ENCODE measurements at places on chromosomes 11 and 22.
A peak's percentile ranks its signal among the peaks of the same experiment; 100 is the strongest.

GRCh38 chr11:69808667-69809086, 10.5 kb downstream of the FGF3 start:
- DNase-seq: peak; percentile 6

- DNase-seq: no peak
Observed at GRCh38 chr11:2576111-2576510, 123.7 kb downstream of the KCNQ1OT1 start.

DNA sequence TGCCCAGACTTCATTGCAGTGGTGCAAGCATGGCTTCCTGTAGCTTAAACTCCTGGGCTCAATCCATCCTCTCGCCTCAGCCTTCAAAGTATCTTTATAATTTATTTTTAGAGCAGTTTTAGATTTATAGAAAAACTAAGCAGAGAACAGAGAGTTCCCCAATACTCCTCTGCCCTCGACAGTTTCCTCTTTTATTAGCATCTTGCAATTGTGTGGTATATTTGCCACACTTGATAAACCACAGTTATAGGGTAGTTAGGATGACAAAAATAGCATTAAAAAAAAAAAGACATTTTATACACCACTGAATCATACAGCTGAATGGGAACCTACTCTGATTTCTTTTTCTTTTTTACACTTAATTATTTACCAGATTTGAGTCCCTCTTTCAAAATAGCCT, 31.2 kb downstream of the MS4A2 start:
- DNase-seq: no peak

GRCh38 chr22:28547132-28547842, 132.4 kb downstream of the TTC28 start:
- peak; percentile 84 for DNase-seq

- DNase-seq: peak; percentile 20
Observed at GRCh38 chr11:81963018-81963417, 770.6 kb downstream of the FAM181B start.

DNA sequence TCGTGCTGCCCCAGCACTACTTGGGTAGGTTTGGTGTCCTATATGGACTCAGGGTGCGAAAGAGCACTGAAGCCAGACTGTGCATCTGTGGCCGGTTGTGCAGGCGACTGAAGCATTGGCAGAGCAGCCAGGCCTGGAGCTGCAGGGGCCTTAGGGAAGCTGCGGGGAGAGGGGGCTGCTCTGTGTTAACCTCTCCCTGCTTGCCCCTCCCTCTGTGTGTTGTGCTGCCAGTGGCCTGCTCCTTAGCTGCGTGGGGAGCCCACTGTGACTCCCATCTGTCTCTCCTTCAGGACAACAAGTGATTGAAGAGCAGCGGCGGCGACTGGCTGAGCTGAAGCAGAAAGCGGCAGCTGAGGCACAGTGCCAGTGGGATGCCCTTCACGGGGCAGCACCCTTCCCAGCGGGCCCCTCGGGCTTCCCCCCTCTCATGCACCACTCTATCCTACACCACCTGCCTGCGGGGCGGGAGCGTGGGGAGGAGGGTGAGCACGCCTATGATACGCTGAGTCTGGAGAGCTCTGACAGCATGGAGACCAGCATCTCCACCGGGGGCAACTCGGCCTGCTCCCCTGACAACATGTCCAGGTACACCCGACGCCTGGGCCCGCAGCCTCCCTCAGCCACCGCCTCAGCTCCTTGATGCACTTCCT, 34.3 kb downstream of the TREH start:
- no peak for DNase-seq

DNA sequence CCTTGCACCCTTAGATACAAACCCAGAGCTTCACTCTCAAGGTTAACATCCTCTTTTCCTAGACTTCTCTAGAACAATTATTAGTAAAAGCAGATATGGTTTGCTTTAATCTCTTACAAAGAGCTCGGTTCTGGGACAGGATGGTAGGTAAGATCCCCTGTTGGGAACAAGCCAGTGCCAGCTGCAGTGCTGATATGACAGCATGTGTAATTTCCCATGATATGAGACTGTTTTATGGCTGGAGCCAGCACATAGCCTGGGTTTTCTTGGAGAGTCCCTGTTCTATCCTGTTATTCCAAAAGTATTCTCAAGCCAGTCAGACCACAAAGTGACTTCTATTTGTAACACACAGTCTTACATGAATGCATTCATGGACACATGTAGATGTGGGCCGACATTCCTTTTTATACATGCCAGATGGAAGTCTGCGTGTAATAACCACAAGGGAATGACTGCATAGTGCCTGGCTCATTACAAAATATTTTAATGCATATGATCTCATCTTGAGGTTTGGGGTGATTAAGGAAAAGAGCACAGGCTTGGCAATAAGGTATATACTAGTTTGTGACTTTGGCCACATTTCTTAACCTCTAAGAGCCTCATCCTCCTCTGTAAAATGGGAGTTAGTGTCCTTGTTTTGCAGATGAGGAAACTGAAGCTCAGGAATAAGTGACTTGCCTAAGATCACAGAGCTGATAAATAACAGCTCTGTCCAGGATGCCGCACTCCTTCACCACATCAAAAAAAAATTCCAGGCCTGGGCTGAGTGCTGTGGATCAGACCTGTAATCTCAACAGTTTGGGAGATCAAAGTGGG, 21.8 kb downstream of the CLMP start:
- peak; percentile 99 for DNase-seq

DNA sequence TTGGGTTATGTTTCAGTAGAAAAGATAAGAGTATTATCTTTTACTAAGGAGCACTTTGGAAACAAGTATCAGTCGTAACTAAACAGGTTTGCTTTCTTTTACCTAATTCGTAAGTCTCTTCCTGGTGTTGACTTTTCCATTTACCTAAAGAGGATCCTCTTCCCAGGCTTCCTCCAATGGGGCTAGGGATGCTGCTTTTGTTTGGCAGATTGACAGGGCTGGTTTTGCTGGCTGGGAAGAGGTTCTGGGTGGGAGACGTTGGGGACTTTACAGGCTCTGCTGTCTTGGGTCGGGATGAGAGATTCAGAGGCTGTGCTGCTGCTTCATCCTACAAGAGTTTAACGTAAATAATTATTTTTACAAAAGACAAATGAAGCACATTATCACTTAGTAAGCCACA, 306.7 kb downstream of the SOX6 start:
- no peak for DNase-seq

- DNase-seq: no peak
Observed at GRCh38 chr11:56396047-56396446, 16.4 kb upstream of the OR5AL1 start.

GRCh38 chr11:43734256-43734655, 53.7 kb downstream of the HSD17B12 start:
- no peak for DNase-seq

- no peak for DNase-seq
Observed at GRCh38 chr11:117932426-117932825, 3.2 kb upstream of the TMPRSS13 start.
